Cerebellum (tissue), 4 donors: ENCODE measurements at places on chromosomes 13 and 19.

DNA sequence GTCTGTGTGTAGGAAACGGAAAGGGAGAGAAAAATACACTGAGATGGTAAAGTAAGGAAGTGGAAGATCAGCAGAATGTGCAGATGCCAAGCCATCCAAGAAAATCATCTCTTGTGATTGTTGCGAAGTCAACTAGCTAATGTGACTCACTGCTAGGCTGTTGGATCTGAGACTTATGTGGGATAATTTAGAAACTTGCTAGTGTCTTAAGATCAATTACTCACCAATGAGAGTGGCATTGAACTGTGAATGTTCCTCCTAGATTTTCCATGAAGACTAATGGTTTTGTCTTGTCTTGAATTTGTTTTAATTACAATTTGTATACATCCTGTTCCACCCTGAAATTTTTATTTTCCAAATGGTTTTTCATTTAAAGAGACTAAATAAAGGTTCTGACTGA is 771.6 kb downstream of the EFNB2 start:
- no peak for DNase-seq

GRCh38 chr13:74204602-74205312 is 70.6 kb upstream of the KLF12 start:
- no peak for DNase-seq

DNA sequence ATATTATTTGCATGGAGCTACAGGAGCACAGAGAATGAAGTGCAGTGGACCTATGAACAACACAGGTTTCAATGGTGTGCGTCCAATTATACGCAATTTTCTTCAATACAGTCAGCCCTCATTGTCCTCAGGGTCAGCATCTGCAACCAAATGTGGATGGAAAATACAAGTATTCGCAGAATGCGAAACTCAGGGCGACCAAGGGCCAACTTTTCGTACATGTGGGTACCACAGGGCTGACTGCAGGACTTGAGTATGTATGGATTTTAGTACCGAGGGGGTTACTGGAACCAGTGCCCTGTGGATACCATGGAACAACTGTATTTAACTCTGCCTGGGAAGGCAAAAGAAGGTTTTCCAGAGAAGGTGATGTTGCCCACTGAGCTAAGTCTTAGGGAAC is 10.2 kb downstream of the LCP1 start:
- DNase-seq = no peak

DNA sequence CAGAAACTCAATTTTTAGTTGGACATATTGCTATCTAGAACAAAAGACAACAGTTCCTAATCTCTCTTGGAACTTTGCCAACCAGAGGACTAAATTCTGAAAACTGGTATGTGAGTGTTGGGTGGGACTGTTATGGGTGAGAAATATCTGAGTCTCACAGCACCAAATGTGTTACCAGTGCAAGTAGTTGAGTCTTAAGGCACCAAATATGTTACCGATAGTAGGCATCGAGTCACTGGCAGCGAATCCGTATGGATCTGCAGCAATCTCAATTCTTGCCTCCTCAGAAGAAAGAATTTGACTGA is 575.2 kb downstream of the DACH1 start:
- no peak for DNase-seq

- DNase-seq = no peak
Observed at GRCh38 chr13:45823583-45823982, 28.0 kb downstream of the SIAH3 start.

GRCh38 chr13:48476686-48477085 is 56.2 kb downstream of the RCBTB2 start:
- DNase-seq = peak; percentile 61

DNA sequence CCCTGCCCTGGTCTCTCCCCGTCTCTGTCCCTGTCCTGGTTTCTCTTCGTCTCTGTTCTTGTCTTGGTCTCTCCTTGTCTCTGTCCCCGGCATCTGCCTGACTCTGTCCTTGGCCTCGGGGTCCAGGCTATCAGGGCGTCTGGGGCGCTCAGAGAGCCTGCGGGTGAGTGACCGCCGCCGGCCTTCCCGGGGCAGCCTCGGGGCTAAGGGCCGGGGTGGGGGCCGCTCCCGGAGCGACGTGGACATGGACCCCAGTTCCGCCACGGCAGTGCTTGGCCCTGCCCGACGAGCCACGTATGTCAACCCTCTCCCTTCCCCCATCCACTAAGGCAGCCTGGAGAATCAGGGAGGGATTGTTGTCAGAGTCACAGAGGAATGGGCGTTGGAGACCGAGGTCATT is 14.8 kb downstream of the ARHGEF1 start:
- no peak for DNase-seq

GRCh38 chr13:40389081-40389641 is 277.3 kb downstream of the FOXO1 start:
- DNase-seq = no peak

GRCh38 chr13:24196593-24197197 is 36.2 kb downstream of the SPATA13 start:
- DNase-seq = no peak

- DNase-seq = no peak
Observed at GRCh38 chr13:68810660-68811059, 1297.0 kb upstream of the ATXN8OS start.

DNA sequence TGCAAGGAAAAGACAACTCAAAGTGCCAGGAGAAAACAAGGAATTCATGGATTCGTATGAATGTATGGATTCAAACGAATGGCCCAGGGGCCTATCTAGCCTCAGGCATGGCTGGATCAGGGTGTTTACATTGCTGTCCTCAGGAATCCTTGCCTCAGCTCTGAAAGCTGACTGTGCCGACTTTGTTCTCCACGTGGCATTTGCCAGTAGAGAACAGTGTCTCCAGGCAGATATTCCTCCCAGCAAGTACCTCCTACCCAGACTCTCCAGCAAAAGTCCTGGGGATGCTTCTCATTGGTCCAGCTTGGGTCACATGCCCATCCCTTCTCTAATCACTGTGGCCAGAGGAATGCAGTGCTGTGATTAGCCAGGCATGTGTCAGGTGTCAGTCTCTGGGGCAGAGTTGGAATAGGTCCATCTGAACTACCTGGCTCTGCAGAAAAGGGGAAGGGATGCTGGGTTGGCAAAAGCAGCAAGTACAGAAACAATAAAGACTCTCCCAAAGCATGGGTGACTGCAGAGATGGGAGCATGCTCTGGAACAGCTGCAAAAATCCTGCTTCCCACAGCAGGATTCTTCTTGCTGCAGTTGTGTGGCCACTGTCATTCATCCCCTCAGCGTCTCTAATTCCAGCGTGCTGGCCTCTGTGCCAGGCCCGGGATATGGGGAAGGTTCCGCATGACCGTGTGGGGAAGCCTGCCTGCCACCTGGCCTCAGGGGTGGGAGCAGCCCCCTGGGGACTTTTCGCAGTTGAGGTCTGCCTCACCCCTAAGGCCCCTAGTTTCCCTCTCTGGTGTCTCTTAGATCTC is 30.0 kb downstream of the CCNE1 start:
- DNase-seq = no peak

GRCh38 chr19:4534836-4535658 is at the start of gene PLIN5:
PLIN5 (minus strand) TSS chr19:4535224; CDS start chr19:4534074, 1,150 bp downstream.
- peak; percentile 93 for DNase-seq

DNA sequence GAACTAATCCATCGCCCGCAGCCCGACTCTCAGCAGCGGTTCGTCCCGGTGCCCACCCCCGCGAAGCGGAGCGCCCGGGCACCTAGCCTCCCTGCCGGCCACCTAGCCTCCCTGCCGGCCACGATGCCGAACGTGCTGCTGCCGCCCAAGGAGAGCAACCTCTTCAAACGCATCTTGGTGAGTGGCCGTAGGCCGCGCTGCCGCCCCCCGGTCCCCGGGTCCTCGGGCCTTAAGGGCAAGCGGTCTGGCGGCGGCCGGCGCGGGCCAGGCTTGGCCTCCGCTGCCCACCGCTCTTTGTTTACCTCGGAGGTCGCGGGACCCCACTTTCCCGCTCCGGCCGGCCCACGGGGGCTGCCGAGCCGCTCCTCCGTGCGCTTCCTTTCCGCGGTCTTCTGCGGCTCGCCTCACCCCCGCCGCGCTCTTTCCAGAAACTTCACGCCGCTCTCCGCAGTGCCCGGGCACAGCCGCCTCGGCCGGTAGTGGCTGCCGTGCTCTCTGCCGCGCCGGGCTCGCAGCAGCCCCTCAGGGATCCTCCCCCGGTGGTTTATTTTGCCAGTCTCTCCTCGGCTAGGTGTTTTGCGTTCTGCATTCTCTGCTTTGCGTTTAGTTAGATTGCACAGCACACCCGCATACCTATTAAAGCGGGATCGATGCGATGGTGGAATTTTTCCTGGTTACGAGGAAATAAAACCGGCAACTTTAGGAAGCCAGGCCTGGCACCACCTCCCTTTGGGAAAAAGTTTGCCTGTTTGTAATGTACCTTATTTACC is 524 bp downstream of the NAA16 start:
- peak; percentile 40 for DNase-seq

DNA sequence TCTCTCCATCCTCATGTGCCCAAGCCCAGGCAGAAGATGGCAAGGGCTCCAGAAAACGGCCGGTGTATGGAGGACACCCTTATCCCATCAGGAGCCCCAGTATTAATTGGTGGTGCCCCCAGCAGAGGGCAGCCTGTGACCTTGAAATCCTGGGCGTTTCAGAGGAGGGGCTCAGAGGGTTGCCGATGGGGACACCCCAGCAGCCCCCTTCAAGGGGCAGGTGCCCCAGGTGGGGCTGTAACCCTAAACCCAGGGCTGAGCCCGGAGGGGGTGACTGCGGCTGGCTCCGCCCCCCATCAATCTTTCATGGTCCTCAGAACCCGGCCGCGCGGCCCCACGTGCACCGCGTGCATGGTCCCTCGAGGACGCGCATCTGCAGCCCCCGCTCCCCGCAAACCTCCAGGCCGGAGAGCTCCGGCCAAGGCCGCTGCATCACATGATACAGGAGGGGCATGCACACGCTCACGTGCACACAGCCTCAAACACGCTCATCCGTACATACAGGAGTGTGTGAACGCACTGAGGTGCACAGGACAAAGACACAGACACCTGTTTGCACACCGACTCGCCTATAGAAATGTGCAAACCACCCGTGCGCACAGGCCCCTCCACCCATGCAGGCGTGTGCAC is 949 bp downstream of the RAB3A start:
- peak; percentile 32 for DNase-seq

GRCh38 chr19:19502808-19503602 is 12.3 kb downstream of the TSSK6 start:
- DNase-seq = no peak

- DNase-seq = no peak
Observed at GRCh38 chr19:7251494-7251893, 42.7 kb downstream of the INSR start.

GRCh38 chr13:61989978-61990377 is 574.3 kb upstream of the PCDH20 start:
- DNase-seq = no peak

DNA sequence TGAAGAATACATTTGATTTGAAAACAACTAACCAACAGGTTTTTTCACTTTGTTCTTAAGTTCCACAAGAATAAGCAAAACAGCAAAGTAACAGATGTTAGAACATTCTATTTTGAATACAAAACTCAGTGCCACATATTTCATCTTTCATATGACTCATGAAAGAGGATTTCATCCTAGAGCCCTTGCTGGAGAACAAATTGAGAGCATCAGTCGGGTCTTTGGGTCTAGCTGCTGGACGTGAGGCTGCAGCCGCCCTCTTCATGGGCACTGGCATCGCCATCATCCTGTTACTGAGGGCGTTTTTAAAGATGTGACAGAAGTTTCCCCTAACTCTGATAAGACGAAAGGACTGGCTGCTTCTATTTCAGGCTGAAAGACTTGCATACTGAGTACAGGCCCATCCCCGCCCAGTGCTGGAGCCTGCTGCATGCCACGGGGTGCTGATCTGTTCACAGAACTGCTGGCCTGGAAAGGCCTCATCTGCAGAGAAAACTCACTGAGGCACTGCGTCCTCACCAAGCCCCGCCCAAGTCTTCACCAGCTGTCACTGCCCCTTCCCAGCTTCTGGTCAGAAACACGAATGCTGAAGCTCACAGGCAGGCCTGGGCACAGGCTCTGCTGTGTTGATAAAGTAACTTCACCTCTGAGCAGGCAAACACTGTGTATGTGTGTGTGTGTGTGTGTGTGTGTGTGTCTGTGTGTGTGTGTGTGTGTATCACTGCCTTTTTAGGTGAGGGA is 101.4 kb downstream of the TUBGCP3 start:
- no peak for DNase-seq

GRCh38 chr19:55493052-55493644 is 4.9 kb downstream of the SSC5D start:
- no peak for DNase-seq

- peak; percentile 3 for DNase-seq
Observed at GRCh38 chr13:36872621-36873020, 47.4 kb downstream of the SMAD9 start.

GRCh38 chr13:79799059-79799867 is 318.3 kb downstream of the NDFIP2 start:
- no peak for DNase-seq

- no peak for DNase-seq
Observed at GRCh38 chr13:51767100-51767499, 36.9 kb downstream of the DHRS12 start.

DNA sequence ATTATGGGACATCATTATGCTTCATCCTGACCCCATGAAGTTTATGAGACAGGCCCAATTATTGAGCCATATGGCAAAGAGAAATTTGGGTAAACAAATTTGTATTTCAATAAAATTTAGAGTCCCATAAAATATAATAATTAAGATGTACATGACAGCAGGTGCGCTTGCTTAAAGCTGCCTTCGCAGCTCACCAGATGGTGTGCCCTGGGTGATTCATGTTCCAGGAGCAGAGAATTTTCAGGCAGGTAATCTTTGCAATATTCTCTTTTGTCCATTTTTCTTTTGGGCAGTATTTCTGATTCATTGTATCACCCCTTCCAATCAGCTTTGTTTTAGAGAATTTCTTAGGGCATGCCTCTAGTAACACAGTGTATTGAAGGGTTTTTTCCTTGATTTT is 39.5 kb upstream of the WASF3 start:
- peak; percentile 62 for DNase-seq
